ENCODE measurements at places on chromosomes 16 and 17.

DNA sequence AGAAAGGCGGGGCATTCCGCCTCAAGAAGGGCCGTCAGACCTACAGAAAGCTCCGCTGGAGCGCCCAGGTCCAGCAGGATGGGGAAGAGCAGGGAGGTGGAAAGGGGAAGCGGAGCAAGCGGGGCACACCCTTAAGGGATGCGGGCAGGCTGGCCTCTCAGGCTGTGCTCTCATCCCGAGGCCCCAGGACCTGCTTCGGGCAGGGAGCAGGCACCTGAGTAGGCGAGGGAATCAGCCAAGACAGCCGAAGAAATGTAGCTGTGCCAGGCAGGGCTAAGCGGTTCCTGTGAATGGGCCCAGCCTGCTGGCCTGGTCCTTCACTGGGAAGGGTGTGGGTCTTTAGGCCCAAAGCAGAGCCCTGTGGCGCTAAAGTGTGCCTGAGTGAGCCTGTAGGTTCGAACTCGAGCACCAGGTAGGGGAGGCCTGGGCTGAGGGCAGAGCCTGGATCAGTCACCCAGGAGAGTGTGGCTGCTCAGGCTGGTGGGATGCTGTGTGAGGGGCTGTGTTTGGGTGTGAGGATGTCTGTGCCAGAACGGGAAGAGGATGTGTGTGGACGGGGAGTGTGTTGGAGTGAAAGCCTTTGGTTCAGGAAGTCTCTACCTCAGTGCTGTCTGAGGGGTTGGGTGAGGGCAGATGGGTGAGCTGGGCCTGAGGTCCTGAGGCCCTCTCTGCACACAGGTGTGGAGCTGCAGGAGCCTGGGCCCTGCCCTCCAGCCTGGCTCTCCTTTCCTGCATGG is 3.3 kb downstream of the TBX4 start:
- no peak for DNase-seq

DNA sequence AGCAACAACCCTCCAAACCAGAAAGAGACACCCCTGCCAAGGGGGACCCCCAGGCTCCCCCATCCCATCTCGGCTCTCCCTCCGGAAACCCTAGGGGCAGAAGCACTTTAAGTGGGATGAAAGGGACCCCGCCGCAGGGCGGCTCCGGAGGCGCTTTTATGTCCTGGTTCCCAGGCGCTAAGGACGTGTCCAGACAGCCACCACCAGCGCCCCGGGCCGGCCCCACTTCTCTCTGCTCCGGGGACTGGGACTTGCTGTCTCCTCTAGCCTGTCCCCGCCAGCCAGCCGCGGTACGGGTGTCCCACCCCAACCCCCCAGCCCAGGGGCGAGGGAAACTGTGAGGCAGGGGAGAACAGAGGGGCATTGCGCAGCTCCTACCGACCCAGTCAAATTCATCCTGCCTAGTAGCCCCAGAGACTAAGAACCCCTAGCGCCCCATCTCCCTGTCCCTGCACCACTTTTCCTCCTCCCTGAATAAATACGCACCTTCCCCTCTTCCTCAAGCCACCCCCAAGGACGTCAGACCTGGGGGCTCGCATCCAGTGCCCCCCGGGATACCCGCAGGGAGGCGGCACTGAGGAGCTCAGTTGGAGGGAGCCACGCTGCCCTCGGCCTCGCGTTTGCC is 4.1 kb downstream of the SP6 start:
- DNase-seq: no peak

- no peak for DNase-seq
Measured at GRCh38 chr17:29764748-29765147, 142.0 kb upstream of the CORO6 start.

DNA sequence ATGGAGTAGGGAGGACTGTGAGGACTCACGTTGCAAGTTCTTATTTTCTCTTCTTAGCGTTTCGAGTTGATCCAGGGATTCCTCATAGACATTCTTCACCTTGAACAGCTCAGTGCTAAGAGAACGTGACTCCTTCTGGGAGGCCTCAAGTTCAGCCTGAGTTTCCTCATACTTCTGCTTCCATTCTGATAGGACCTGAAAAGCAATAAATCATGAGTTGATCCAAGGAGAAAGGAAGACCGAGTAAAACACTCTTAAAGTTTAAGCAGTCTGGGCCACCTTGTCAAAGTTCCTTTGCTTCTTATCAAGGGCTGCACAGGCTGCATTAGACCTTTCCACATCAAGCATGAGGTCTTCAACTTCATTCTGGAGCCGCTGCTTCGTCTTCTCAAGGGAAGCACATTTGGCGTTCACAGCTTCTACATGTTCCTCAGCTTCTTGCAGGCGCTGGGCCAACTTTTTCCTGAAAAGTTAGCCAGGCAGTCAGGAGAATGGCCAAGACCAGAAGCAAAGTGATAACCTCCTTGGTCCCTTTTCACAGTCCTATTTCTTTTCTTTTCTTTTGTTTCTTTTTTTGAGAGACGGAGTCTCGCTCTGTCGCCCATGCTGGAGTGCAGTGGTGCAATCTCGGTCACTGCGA is 23.8 kb upstream of the MYH13 start:
- no peak for DNase-seq

- DNase-seq: no peak
Measured at GRCh38 chr16:59971264-59971663, 1237.1 kb upstream of the GOT2 start.

DNA sequence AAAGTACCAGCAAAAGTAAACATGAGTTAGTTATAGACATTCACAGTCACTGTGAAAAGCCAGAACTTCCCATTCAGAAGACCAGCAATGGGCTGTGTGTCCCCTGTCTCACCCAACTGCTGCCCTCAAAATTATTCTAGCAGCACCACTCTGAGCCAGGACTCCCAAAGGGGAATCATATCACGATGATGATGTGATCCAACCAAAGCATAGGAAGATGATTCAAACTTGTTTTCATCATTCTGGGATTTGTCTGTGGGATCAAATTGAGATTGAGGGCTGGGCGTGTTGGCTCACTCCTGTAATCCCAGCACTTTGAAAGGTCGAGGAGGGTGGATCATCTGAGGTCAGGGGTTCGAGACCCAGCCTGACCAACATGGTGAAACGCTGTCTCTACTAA is 6.4 kb upstream of the NAT9 start:
- DNase-seq: no peak

- DNase-seq: no peak
Measured at GRCh38 chr16:1650131-1650530, 27.9 kb upstream of the JPT2 start.

DNA sequence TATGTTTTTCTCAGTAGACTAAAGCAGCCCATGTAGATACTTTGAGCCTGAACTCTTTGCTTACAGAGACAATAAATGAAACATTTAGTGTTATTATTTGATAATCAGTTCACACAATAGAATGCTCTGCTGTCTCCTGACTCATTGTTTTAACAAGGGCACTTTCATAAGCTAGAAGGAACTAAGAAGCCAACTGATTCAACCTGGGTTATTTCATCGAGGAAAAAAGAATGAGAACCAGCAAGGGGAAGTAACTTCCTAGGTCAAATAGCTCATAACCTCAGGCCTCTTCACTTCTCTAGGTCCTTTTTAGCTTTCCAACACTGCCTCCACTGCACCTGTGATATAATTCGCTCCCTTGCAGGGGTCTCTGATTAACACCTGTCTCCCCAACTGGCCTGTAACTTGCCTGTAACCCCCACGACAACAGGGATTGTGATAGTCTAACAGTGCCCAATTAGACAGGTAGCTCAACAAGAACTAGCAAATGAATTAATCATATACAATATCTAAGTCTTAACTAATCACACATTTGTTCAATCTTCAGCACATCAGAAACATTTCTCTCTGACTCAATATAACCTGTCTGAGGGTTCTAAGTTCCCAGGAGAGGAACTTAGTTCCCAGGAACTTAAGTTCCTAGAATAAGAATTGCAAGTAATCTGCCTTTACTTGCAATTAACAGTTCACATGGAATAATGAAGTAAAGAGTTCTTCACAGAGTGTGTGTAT is 34.8 kb downstream of the RFFL start:
- peak; percentile 24 for DNase-seq

- DNase-seq: no peak
Measured at GRCh38 chr17:65920996-65921395, 270.9 kb downstream of the CEP112 start.

- DNase-seq: no peak
Measured at GRCh38 chr16:12113523-12114345, 137.2 kb downstream of the SNX29 start.

- DNase-seq: peak; percentile 34
Measured at GRCh38 chr17:46942441-46943217, 19.7 kb downstream of the GOSR2 start.

DNA sequence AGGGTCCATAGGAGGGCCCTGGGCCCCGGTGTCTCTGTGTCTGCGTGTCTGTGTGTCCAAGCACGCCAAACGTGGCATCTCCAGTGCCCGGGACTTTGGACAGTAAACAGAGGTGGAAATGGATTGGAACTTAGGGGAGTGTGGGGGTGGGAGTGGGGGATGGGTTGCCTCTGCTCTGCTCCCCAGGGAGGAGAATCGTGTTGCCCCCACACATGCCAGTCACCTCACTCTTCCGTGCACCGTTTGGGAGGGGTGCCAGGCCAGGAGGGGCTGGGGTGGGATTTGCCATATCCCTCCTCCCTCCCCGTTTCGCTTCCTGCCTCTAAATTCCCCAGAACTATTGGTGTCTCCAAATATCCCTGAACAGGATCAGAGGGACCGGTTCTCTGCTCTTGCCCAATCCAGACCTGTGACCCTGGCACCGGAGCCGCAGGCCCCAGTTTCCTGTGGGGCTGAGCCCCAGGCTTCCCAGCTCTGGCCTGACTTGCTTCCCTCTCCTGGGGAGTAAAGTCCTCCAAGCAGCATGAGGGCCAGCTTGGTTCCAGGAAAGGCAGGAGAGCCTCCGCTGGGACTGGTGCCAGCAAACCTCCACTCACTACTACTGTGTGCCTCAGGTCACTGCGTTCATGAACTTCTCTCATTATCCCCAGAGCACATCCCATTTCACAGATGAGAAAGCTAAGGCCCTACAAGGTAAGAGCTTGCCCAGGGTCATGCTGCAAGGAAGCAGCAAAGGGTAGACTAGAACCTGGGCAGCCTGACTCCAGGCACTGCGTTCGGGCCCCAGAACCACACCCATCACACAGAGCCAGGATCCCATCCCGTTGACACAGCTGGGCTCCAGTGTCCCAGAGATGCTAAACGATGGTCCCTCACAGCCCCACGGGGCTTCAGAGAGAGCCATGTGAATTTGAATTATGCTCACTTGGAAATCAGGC is at the start of gene ASGR1:
TSS of gene ASGR1 (minus strand) at position 54 of the 938 bp plus-strand sequence. CDS start 807 bp downstream, outside the sequence.
- no peak for DNase-seq

- DNase-seq: no peak
Measured at GRCh38 chr17:27247071-27247957, 46.6 kb upstream of the WSB1 start.

DNA sequence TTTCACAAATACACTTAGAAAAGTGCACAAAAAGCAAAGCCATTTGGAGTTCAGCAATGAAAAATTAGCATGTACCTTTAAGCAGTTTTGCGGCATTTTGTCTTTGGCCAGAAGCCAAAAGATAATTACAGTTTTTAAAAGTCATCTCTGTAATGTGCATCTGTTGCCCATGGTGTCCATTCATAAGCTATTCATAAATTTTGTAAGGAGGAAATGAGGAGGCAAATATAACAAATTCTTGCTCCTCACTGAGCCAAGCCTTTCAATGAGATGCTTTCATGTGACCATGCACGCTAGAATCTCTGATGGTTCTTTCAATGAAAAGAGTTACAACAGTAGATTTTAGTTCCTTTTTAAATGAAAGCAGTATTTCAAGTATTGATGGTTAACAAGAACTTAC is 247.1 kb upstream of the MON1B start:
- no peak for DNase-seq

DNA sequence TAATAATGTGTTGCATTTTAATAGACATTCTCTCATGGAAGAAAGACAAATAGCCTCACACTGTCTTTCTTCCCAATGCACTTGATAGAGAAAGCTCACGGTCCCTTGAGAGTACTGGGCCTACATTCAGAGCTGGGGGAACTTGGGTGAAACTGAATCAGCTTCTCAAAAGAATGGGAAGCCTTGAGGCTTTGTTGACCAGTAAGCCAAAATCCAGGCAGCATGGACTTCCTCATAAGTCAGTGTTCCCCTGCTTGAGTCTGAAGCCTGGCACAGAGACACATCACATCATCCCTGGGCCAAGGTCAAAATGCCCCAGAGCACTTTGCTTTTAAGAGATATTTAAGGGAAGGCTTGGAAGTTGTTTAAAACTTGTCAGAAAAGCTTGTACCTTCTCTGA is 302.2 kb upstream of the SALL1 start:
- DNase-seq: no peak

GRCh38 chr16:20410121-20410723 is 888 bp downstream of the ACSM5 start:
- DNase-seq: no peak

- DNase-seq: no peak
Measured at GRCh38 chr17:43906951-43907424, 348 bp downstream of the MPP2 start.

DNA sequence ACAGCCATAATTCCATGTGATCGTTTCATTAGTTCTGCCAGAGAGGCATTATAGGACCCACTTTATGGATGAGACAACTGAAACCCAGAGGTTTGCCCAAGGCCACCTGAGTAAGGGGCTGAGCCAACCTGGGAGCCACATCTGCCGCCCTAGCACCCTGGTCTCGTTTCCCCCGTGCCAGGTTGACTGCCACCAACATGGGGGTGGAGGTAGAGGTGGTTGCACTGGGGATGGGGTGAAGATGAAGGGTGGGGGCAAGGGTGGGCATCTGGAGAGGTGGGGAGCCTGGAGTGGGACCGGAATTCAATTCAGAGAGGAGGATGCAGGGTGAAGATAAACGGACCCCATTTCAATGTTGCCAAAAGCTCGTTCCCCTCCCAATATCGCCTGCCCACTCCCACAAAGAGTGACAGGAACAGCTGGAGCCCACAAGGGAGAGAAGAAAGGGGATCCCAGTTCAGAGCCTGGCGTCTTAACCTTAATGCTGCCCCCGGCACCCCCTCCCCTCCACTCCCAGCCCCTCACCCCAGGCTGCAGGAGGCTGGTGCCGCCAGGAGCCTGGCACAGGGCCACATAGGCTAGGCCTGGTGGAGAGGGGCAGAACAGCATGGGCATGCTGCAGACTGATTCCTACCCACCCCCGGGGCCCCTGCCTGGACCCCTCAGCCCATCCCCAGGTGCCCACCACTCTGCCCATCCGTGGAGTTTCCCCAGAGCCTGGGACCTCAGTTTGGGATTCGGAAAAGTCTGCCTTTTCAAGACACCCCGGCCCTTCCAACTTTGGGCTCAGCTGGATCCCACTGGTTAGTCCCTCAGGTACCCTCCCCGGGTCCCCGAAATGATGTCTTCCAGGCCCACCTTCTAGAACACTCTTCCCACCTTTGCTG is 29.6 kb downstream of the NGFR start:
- DNase-seq: no peak

GRCh38 chr17:17539591-17539990 is 43.4 kb upstream of the RASD1 start:
- no peak for DNase-seq

- no peak for DNase-seq
Measured at GRCh38 chr16:76837872-76838271, 353.1 kb upstream of the MON1B start.

GRCh38 chr16:10938796-10939648 is 3.2 kb downstream of the DEXI start:
- no peak for DNase-seq

- no peak for DNase-seq
Measured at GRCh38 chr17:17149520-17150447, 56.3 kb downstream of the PLD6 start.

- DNase-seq: no peak
Measured at GRCh38 chr17:5873781-5874180, 196.4 kb upstream of the WSCD1 start.

Data from CD4-positive, alpha-beta T cell treated with Interleukin-15 for 4 hours (primary cell).